ENCODE measurements at places on chromosomes 1 and 21.

- no peak for DNase-seq
Observed at GRCh38 chr1:168477792-168478191, 66.0 kb downstream of the XCL2 start.

GRCh38 chr1:171904778-171905450 lies 63.6 kb downstream of the DNM3 start:
- no peak for DNase-seq

DNA sequence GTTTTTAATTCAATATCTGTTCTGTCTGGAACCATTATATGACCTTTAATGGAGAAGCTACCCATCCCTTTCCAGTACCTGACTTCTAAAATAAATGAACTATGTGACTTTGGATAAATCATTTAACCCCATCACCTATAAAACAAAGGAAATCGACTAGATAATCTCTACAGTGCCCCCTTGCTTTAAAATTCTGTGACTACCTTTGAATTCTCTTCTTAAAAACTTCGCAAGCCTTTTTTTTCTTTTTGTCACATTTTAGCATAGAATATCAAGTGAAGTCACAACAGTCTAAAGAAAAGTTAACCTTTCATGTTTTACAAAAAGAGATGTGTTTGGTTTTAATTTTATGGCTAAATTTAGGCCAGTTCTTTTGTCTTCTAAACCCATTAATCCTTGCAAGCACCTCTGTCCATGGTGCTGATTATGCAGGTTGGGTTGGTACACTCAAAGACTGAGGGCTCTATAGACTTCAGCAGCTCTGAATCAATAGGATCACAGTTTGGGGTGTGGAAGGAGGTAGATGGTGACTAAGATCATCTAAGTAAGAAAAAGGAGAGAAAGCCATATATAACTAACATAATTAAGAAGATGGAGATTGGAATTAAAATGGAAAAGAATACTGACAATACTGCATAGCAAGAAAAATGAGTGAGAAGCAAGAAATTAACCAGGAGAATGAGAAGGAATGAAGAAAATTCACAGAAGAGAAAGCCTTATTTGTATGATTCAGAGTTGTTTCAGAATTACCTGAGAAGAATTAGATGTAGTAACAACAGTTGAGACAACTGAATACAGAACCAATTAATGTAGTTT lies 59.2 kb downstream of the TBX15 start:
- DNase-seq, result no peak

DNA sequence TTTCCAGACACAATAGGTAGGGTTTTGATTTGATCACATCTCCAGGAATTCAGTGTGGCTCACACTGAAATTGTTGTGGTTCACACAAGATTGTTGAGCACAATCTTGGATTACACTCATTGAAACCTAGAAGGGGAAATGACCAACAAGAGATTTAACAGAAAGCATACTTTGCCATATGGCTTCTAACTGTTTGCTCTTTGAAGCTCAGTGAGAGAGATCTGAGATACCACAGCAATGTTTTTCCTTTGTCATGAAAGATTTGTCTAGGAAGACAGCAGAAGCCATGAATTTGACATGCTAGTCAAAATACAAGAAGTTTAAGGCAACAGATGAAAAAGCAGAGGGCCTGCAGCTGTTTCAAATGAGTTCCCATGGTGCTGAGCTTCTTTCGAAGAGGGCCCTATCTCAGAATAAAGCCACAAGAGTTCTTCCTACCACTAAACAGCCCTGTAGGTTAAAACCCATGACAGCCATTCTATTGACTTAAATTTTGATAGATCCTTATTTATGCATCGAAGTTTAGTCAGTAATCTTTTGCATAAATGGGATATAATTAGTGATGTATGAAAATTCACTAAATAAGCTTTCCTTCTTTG lies 650.4 kb downstream of the LTN1 start:
- DNase-seq, result no peak

GRCh38 chr1:109901524-109902145 lies 9.0 kb upstream of the CSF1 start:
- no peak for DNase-seq

- no peak for DNase-seq
Observed at GRCh38 chr1:206971029-206971655, 882 bp upstream of the FCAMR start.

- no peak for DNase-seq
Observed at GRCh38 chr1:223810586-223810985, 35.2 kb downstream of the TP53BP2 start.

DNA sequence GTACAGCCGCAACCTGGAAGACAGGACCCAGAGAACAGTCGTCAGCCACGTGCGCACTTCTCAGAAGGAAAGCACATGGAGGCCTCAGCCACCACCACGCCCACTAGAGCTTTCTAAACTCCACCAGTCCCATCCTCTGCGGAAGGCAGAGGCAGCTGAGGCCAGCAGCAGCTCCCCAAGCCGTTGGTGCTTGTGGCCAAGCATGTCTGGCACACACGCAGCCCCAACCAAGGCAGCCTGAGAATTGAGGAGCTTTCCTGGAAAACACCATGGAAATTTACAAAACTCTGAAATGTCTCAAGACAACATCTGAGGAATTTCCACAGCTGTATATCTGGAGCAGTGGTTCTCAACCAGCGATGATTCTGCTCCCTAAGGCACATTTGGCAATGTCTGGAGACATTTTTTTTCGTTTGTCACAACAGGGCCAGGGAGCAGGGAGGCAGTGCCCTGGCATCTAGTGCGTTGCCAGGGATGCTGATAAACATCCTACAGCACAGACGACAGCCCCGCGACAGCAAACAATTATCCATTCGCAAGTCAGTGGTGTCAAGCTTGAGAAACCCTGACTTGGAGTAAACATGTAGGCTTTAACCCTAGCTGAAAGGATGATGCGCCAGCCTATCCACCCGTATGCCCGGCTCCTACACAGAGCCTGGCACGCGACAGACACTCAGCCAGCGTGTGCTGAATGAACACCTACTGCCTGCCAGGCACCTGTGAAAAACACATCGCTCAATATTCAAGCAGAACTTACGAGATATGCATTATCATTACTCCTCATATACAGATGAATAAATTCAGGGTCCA lies 24.7 kb downstream of the NPHP4 start:
- no peak for DNase-seq

GRCh38 chr1:44025816-44026215 lies 5.4 kb downstream of the SLC6A9 start:
- DNase-seq, result no peak

DNA sequence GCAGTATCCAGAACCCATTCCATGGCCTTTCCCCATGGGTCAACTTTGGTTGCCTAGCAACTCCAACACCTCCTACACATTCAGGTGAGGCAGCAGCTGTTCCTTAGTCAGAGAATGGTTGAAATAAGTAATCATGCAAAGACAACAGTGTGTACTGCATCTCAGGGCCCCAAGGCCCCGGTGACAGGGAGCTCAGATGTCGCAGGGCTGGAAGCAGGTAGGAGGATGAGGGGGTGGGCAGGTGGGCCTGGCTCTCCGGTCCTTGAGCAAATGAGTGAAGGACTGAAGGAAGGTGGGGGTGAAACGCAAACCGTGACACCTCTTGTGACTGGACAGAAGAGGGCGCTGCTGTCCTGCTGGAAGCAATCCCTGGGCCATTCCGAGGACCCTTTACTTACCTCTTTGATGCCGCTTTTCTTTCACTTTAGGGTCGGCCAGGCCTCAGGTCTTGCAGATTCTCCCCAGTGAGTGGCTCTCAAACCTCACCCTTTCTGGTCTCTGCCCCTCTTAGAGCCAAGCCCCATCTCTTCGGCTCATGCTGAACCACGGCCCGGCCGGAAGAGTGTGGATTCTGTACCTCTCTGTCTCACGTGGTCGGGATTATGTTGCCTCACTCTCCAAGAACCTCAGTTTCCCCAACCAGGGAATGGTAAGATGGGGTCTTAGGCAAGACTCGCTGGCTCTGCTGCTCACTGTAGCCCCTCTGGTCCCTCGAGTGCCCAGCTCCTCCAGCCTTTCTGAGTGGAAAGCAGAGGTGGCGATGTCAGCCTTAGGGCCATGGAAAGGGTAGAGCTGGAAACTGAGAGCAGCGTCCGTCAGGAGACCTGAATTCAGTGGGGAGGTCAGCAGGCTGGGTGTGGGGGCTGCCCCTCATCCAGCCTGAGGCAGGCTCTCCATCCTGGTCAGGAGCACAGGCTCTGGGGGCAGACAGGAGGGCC lies 5.6 kb upstream of the KCNA10 start:
- DNase-seq, result peak; percentile 41

- DNase-seq, result no peak
Observed at GRCh38 chr21:27321791-27322190, 354.9 kb upstream of the ADAMTS5 start.

DNA sequence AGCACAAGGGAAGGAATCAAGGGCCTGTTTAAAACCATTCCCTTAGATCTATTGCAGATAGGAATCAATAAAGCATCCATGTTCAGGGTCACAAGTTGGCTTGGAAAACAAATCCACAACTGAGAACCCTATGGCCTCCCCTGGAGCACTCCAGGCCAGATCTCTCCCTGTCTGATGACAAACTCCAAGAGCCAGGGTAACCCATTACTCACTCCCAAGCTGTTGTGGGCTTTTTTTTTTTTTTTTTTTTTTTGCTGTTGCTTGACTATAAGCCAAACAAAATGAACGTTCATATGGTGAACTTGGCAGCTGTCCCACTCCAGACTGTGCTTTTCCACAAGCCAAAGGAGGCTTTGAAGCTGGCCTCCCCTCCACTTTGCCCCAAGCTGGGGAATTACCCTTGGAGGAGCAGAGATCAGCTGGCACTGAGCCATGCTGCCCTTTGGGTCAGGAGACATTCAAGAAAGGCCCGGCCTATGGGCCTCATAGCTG lies 35.7 kb upstream of the VAV3 start:
- DNase-seq, result no peak

GRCh38 chr1:61141288-61142042 lies 59.1 kb downstream of the NFIA start:
- no peak for DNase-seq

- DNase-seq, result no peak
Observed at GRCh38 chr21:42306366-42307035, 8.7 kb downstream of the TFF3 start.

- no peak for DNase-seq
Observed at GRCh38 chr1:90045853-90046563, 51.1 kb downstream of the ZNF326 start.

DNA sequence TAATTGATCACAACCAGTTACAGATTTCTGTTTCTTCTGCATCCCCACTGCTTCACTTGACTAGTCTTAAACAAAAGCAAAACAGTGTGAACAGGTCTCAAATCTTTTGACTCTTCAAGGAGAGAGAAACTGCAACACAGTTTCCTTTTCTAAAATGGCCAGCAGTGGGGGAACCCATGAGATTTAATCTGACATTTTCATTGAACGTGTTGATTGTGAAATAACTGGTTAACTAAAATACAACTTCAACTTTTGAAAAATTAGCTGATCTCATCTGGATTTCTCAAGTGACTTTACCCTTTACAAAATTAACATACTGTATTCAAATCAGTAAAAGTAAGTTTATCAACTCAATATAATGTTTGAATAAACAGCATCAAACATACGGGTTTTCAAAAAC lies 143.0 kb downstream of the HFM1 start:
- no peak for DNase-seq

DNA sequence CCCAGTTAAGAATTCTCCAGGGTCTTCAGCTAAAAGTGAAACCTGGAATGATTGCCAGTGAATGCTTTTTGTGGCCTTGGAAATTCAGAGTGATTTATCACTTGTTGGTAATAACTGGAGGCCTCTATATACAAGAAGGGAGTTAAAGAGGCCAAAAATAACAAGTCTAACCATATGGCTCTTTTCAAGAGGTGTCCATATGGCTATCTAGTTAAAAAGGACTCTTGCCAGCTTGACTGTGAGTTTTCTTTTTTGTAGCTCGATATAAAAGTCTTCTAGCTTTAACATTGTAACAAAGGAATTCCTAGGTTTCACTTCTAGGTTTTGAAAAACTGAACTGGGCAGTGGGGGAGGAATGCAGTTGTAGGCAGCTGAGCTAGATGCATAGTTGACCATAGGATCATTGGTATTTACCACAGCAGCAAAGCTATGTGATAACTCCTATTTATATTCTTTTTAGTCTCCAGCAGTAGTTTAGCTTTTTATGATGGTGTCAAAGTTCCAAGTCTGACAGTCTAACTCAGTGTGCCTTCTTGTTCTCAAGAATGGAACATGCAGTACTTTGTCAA lies 44.4 kb downstream of the CACHD1 start:
- no peak for DNase-seq

GRCh38 chr21:23725576-23725975 lies 1881.7 kb downstream of the MRPL39 start:
- no peak for DNase-seq

DNA sequence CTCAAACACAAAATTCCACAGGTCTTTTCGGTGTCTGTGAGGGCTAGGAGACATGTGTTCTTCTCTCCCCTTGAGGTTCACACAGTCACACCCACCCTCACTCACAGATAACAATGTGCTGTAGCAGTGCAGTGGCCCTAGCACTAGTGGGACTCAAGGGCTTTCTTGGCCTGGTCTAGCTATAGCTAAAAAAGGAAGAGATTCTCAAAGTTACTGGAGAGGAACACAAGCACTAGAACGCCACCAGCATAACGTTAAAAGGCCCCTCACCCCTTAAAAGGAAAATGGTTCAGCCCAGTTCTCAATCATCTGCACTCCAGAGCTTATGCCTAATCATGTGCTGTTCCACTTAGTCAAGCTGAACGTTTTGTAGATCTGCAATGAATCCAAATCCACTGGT lies 39.5 kb downstream of the RGS8 start:
- DNase-seq, result no peak

- no peak for DNase-seq
Observed at GRCh38 chr1:234863551-234863971, 253.6 kb upstream of the IRF2BP2 start.

GRCh38 chr21:45156459-45156858 lies 82.1 kb downstream of the ADARB1 start:
- DNase-seq, result no peak

GRCh38 chr1:81157686-81158085 lies 643.0 kb upstream of the ADGRL2 start:
- DNase-seq, result no peak

- DNase-seq, result no peak
Observed at GRCh38 chr1:203439131-203439730, 36.4 kb upstream of the PRELP start.

GRCh38 chr1:66695116-66695515 lies 57.1 kb upstream of the DYNLT5 start:
- no peak for DNase-seq

- DNase-seq, result no peak
Observed at GRCh38 chr21:37061926-37062592, 10.8 kb downstream of the PIGP start.

DNA sequence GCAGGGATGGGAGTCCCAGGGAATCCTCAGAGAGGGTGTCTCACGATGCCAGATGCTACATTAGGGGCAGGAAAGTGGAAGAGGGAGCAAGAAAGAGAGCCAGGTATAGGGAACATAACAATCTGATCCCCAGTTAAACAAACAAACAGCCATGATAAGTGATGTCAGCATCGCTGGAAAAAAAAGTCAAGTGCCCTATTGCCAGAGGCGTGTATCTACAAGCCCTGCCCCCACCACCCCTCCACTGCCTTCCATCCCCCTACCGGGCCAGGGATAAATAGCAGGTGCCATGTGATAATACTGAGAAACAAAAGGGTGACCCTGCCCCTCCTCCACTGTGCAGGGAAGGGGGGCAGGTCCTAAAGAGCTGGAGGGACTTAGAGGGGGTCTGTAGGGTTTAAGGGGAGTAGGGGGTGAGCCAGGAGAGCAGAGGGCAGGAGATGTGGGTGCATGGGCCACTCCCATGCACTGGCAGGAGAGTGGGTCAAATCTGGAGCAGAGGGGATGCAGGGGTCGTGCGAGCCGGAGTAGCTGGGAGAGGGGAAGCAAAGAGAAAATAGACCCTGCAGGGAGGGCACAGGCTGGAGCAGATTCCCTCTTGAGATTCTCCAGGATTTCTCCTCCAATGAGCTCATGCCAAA lies 3.4 kb downstream of the SLC26A9 start:
- DNase-seq, result no peak

GRCh38 chr1:220012259-220012658 lies 34.0 kb downstream of the EPRS1 start:
- no peak for DNase-seq
